ENCODE measurements at places on chromosomes 3 and 15.

DNA sequence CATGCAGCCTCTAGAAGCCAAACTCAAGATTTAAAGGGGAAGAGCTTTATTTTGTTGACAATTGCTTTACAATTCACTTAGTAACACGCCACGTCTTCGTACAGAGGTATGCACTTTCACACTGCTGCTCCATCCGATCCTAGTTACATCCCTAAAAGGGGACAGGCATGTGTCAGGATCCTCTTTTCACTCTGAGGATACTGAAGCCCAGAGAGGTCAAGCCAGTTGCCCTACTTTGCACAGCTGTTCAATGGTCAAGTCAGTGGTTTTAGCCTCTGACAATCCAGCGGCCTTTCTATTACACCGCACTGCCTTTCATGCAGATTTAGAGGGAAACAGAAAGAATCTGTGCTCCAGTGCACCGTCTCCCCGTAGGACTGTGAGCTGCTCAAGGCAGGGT lies 44.9 kb upstream of the CHRNB4 start:
- no peak for DNase-seq

GRCh38 chr3:177055605-177056571 lies 141.4 kb downstream of the TBL1XR1 start:
- no peak for DNase-seq

- no peak for DNase-seq
Measured at GRCh38 chr15:56176996-56177395, 66.7 kb downstream of the RFX7 start.

- DNase-seq = no peak
Measured at GRCh38 chr3:172380632-172381031, 67.6 kb downstream of the GHSR start.

GRCh38 chr3:179563271-179563783 lies 601 bp downstream of the ACTL6A start:
- peak; percentile 67 for DNase-seq

- DNase-seq = no peak
Measured at GRCh38 chr3:183369627-183370026, 58.8 kb downstream of the MCF2L2 start.

DNA sequence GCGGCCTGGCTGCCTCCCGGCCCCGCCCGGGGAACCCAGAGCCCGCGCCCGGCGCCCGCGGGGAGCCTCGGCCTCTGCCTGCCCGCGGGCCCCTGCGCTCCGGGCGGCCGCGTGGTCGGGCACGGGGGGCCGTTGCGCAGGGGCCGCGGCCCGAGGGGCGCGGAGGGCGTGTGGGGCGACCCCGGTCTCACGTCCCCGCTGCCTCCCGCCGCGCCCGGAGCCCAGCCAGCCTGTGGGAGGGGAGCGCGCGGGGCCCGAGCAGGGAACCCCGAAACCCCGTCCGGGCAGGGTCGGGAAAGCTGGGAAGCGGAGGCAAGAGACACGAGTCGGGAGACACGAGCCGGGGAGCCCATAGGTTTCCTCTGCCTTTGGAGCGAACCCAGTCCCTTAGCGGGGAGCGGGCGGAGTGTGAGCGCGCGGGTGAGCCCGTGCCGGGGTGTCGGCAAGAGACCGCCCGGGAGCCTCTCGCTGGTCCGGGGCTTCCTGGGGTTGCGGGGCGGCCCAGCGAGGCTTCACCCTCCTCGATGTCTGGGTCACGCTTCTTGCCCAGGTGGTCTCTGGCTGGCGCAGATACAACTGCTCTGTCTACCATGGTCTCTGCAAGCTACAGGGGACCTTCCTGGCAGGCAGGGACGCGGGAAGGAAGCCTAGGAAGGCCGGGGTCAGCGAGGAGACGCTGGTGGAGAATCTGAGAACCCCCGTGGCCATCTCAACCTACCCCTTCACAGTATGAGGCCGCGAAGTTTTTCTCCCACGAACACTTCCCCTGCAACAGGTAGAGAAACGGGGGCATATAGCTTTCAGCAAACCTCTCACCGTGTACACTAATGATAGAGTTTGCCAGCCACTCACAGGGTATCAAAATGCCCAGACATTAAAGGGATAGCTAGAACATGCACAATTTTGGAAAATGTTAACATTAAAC lies 586 bp downstream of the LRRK1 start:
- no peak for DNase-seq

DNA sequence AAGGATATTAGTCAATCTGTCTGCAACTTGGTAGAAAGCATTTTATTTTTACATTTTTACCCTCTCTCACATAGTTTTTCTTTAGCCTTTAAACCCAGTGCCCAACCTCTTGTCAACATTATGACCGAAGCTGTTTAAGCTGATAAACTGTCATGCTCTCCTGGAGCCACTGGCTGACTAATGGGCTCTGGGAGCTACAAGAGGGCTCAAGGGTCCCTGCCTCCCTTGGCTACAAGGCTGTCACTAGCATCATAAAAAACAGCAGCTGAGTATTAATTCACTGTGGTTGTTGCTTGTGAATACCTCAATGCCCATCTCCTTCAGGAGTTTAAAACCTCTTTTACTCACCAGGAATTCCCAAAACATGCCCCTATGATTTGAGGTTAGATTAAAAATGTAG lies 237.9 kb downstream of the ZMAT3 start:
- no peak for DNase-seq
